ENCODE measurements at places on chromosomes 4 and X. TPM values are rescaled to one million over a fixed set of nuclear protein-coding genes. Genes with fewer than 3 reads are reported as not detected.

The EGF gene
- total RNA-seq, result 0.48 TPM

The REPS2 gene
- 1.3 TPM for total RNA-seq

The DCAF8L2 gene
- total RNA-seq, result not detected

The DEFB131A gene
- total RNA-seq, result not detected

The SAGE1 gene
- not detected for total RNA-seq

The GAB3 gene
- 0.24 TPM for total RNA-seq

The AFM gene
- not detected for total RNA-seq

The SSX4B gene
- total RNA-seq, result not detected

The GLRB gene
- total RNA-seq, result 3.4 TPM

The UPF3B gene
- total RNA-seq, result 1.7 TPM

The EVC2 gene
- 8.3 TPM for total RNA-seq

The XK gene
- 0.72 TPM for total RNA-seq

The MGARP gene
- not detected for total RNA-seq

The SYN1 gene
- not detected for total RNA-seq

The SERTM2 gene
- total RNA-seq, result not detected
